ENCODE measurements at places on chromosomes 2 and 18. TPM values are rescaled to one million over a fixed set of nuclear protein-coding genes. Genes with fewer than 3 reads are reported as not detected.

Gene USP37
- total RNA-seq = 9.1 TPM

Gene ZNF385B
- not detected for total RNA-seq

Gene PLA2R1
- total RNA-seq = 3.6 TPM

Gene DSC2
- 10.4 TPM for total RNA-seq

Gene CCDC74B
- total RNA-seq = 8.8 TPM

Gene SPATA3
- not detected for total RNA-seq

Gene ATL2
- total RNA-seq = 18.8 TPM

Gene SPAG16
- 18.0 TPM for total RNA-seq

Gene MAPK4
- total RNA-seq = under 0.01 TPM

Gene CRYBA2
- not detected for total RNA-seq

Gene METAP1D
- total RNA-seq = 3.1 TPM

Gene RGPD5
- total RNA-seq = 3.8 TPM

Gene MTA3
- 17.4 TPM for total RNA-seq

Gene HOXD4
- total RNA-seq = 14.5 TPM

Gene PLGLB2
- total RNA-seq = not detected

Gene POTEJ
- total RNA-seq = not detected

Gene NRP2
- total RNA-seq = 92.4 TPM
